NB4 (cell line): ENCODE measurements at places on chromosomes 16 and 17.

- peak; percentile 74 for DNase-seq
Observed at GRCh38 chr17:55641676-55642081, 81.0 kb downstream of the TMEM100 start.

GRCh38 chr16:75578212-75578611 is 12.0 kb downstream of the GABARAPL2 start:
- no peak for DNase-seq

- no peak for DNase-seq
Observed at GRCh38 chr16:972316-973002, 1.7 kb upstream of the LMF1 start.

DNA sequence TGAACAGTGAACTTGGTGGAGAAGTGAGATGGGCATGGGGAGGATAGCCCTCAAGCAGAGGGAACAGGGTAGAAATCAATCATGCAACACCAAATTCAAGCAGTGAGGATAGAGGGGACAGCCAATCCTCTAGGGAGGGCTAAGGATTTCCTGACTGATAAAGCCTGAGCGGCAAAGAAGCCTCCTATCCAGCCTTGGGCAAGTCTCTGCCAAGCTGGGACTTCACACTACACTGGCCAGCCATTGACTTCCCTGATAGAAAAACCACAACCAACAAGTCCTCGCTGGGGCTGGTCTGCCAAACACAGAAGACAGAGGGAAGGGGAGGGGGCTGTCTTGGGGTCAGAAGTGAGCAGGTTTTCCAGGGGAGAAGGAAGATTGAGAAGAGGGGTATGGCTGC is 2.5 kb upstream of the FBXL19 start:
- no peak for DNase-seq

DNA sequence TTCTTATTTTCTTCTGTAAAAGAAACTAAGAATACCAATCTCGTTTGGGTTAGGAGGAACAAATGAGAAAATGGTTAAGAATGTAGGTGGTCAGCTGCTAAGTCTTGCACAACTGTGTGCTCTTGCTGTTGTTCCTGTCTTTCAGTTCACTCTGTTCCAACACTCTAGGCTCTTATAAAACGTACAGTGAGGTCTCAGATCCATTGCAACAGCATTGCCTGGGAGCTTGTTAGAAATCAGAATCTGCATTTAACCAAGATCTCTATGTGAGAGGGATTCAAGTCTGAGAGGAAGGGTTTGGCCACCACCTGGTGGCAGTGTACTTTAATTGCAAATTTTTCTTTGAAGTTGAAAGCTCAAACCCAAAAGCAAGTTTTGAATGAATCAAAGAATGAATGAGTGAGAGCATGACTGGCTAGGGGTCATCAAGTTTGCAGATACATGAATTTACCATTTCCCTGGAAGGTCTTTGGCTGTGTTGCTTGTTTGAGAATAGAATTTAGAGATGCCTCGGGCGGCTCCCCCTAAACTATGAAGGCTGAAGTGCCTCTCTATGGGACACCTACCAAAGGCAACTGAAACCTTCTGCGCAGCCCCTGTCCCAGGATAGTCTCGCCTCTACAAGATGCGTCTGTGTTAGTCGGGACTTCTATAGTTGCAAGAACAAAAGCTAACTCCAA is 2.5 kb downstream of the ALOX15B start:
- DNase-seq: peak; percentile 85

GRCh38 chr16:578870-579405 is 9.2 kb downstream of the PIGQ start:
- DNase-seq: peak; percentile 84

- peak; percentile 28 for DNase-seq
Observed at GRCh38 chr17:63985387-63986140, 12.6 kb upstream of the PRR29 start.

GRCh38 chr17:5702951-5703510 is 118.7 kb upstream of the NLRP1 start:
- DNase-seq: no peak

DNA sequence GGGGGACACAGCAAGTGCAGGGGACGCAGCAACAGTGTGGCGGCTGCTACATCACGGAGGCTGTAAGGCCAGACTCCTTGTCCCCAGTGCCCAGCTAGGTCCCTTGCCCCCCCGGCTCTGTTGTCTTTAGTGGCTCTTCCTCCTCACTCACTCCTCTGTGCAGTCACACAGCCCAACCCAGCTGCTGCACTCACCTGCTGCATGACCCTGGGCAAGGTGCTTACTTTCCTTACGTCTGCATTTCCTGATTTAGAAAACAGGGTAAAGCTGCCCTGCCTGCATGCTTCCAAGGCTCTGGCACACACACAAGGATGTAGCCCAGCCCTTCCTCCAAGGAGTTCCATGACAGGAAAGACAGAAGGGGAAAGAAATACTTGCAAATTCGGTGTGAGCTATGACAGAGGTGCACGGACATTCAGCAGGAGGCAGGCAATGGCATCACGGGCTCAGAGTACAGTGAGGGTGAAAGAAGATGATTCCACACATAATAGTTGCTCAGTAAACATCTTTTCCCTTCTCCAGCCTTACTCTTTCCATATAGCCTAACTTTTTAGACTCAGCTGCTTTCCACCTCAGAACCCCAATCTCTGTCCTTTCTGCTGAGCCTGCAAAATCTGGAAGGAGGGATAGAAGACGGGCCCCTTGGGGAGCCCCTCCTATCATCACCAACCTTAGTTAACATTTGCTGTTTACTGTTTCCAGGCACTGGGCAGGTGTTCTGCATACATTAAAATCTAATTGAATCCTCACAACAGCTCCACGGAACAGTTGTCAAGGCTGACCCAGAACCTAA is 150.9 kb downstream of the MRM1 start:
- no peak for DNase-seq

GRCh38 chr16:11032000-11032921 is 87.9 kb downstream of the CLEC16A start:
- DNase-seq: no peak

- peak; percentile 67 for DNase-seq
Observed at GRCh38 chr16:85061566-85061965, 34.0 kb downstream of the KIAA0513 start.

- no peak for DNase-seq
Observed at GRCh38 chr16:51815523-51815922, 664.5 kb upstream of the SALL1 start.

DNA sequence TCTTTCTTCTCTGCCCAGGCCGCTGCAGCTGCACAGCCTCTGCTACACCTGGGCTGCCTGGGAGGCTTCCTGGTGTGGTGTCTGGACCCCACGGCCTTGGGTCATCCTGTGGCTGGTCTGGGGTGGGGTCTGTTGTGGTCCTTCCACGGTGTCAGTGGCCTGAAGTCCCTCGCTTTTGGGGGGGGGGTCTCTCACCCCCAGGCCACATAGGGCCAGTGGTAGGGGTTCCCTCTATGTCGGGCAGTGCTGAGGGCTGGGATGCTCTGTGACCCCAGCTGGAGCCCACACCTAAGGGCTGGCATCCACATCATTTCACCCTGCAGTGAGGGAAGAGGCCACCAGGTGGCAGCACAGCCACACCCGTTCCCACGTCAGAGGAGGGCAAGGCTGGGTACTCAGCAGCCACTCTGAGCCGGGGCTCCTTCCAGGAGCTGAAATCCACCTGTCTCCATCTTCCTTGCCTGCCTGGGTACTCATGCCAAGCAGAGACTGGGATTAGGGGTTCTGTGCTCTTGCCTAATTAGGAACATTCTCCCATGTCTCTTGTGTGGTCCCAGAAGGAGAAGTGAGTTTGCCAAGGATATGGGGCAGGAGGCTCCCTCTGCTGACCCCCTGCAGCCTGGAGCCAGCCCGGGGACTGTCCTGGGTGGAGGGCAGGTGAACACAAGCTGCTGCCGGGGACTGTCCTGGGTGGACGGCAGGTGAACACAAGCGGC is 13.0 kb downstream of the ENGASE start:
- peak; percentile 59 for DNase-seq

DNA sequence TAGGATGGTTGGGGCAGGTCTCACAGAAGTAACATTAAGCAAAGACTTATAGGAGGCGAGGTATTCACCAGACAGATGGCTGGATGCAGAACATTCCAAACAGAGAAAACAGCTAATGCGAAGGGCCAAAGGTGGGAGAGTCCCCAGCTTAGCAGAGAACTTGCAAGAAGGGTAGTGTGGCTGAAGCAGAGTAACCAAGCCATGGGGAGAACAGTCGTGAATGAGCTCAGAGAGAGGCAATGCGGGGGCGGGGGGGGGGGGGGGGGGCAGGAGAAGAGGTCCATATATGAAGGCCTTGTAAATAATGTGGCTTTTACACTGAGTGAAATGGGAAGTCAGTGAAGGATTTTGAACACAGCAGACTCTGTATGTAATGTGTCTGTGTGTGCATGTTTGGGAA is 81.3 kb downstream of the SMG6 start:
- no peak for DNase-seq

- DNase-seq: no peak
Observed at GRCh38 chr17:13253733-13254410, 236.0 kb upstream of the ELAC2 start.

DNA sequence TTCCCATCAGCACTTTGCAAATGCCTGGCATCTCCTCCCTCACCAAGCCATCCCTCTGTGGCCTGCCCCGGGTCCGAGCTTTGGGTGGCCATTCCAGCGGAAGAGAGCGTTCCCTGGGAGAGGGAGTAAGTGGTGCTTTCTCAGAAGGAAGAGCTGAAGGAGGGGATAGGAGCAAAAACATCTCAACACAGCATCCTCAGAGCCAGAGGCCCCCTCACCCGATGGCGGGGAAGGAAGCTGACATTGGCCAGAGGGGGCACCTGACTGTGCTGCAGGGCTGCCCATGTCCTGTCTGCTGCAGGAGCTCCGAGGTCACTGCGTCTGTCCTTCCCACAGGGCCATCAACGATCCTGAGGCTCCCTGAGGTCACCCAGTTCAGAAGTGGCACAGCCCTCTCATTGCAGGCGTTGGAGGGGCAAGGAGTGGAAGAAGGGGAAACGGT is 427 bp upstream of the TLCD3B start:
- DNase-seq: no peak

DNA sequence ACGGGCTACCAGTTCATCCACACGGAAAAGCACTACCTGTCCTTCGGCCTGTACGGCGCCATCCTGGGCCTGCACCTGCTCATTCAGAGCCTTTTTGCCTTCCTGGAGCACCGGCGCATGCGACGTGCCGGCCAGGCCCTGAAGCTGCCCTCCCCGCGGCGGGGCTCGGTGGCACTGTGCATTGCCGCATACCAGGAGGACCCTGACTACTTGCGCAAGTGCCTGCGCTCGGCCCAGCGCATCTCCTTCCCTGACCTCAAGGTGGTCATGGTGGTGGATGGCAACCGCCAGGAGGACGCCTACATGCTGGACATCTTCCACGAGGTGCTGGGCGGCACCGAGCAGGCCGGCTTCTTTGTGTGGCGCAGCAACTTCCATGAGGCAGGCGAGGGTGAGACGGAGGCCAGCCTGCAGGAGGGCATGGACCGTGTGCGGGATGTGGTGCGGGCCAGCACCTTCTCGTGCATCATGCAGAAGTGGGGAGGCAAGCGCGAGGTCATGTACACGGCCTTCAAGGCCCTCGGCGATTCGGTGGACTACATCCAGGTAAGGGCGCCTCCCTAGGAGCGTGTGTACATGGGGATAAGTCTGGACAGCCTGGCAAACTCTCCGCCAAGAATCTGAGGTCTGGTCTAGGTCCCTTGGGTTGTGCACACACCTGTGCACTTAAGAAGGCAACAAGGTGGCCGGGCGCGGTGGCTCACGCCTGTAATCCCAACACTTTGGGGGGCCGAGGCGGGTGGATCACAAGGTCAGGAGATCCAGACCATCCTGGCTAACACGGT is 4.2 kb downstream of the HAS3 start:
- no peak for DNase-seq
